ENCODE measurements at places on chromosomes 7 and 10. TPM values are rescaled to one million over a fixed set of nuclear protein-coding genes. Genes with fewer than 3 reads are reported as not detected.

CHN2 gene
- 14.4 TPM for total RNA-seq

GIMAP2 gene
- 33.0 TPM for total RNA-seq

ZNF488 gene
- total RNA-seq: 0.41 TPM

MYL7 gene
- 3.1 TPM for total RNA-seq

HMX2 gene
- not detected for total RNA-seq

PSTK gene
- total RNA-seq: 2.5 TPM

H2AZ2 gene
- 131 TPM for total RNA-seq

TBC1D12 gene
- 11.1 TPM for total RNA-seq

PLPP4 gene
- 0.38 TPM for total RNA-seq

CTAGE4 gene
- 9.5 TPM for total RNA-seq

CALML3 gene
- total RNA-seq: not detected

HTR5A gene
- not detected for total RNA-seq

PLXDC2 gene
- 129 TPM for total RNA-seq

EVX1 gene
- not detected for total RNA-seq

GLRX3 gene
- total RNA-seq: 53.1 TPM

EIF3A gene
- total RNA-seq: 96.9 TPM

Data from upper lobe of right lung (tissue), 1 donor.